ENCODE measurements at places on chromosomes 11 and 22. TPM values are rescaled to one million over a fixed set of nuclear protein-coding genes. Genes with fewer than 3 reads are reported as not detected.

- DNase-seq = no peak
These were observed 33.7 kb downstream of the SVIP start for GRCh38 chr11:22795914-22796313.

GRCh38 chr22:28907311-28908008, 24.1 kb downstream of the ZNRF3 start:
- no peak for DNase-seq

Gene IL10RA
- total RNA-seq = 304 TPM

Gene C11orf21
- total RNA-seq = 51.0 TPM

DNA sequence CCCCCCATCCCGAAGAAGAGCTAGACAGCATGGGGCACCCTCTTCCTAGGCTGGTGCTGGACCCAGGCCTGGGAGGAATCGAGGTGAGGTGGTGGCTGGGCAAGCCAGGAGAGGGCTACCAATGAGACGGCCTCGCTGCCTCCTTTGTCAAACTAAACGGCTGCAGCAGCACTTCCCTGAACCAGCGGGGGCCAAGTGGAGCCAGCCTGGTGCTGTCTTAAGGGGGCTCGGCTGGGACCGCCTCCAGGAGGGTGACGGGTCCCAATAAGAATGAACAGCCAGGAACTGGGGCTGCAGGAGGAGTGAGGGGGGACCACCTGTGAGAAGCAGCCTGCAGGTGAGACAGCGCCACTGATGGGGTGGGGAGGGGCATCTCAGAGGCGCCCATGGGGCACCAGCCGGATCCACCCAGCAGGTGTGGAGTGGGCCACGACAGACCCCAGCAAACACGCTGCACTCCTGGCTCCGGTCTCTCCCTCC, 17.1 kb downstream of the IFT27 start:
- DNase-seq = no peak

DNA sequence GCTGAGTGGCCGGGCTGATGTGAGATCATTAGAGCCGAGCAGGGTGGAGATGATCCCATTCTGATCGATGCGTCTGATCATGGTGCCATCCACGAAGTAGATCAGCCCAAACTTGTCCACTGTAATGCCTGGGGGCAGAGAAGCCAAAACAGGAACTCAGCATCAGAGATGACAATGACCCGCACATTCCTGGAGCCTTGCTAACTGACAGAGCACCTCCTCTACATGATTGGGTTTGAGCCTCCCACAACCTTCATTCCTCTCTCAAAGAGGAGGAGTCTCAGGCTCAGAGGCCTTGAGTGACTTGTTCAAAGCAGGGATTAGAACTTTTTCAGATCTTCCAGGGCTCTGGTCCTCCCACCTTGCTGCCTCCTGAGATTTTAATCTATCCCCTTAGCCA, 133.7 kb upstream of the NARS2 start:
- no peak for DNase-seq

Gene NDUFS3
- total RNA-seq = 108 TPM

- DNase-seq = no peak
These were observed 63.2 kb downstream of the BTG4 start for GRCh38 chr11:111448831-111449557.

Gene FAM83F
- 0.30 TPM for total RNA-seq

Gene NCF4
- 31.0 TPM for total RNA-seq

Gene VPREB3
- total RNA-seq = not detected

DNA sequence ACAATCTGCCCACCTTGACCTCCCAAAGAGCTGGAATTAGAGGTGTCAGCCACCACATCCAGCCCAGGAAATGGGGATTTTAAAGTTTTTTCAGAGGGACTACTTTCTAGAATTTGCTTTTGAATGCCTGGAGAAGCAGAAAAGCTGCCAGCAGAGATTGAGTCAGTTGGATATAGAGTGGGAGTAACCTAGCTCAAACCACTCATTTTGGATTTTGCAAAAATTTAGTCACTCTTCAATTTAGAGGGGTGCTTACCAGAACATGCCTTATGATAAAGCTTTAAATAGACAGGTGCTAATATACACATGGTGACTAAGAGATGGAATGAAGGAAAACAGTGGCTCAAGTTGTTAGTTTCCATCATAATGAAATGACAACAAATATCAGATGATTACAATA, 26.5 kb upstream of the PSMA1 start:
- DNase-seq = no peak

Data from activated naive CD8-positive, alpha-beta T cell treated with anti-CD3 and anti-CD28 coated beads, Interleukin-2, amount 10 ng/mL, durations not matched to agents 7 days and 5 days (primary cell).